ENCODE measurements at places on chromosomes 3 and 15. TPM values are rescaled to one million over a fixed set of nuclear protein-coding genes. Genes with fewer than 3 reads are reported as not detected.
A peak's percentile ranks its signal among the peaks of the same experiment; 100 is the strongest.

- no peak for DNase-seq
Measured at GRCh38 chr15:72411111-72411510, 13.0 kb downstream of the TMEM202 start.

- no peak for DNase-seq
Measured at GRCh38 chr3:43298292-43298691, 12.0 kb downstream of the SNRK start.

DNA sequence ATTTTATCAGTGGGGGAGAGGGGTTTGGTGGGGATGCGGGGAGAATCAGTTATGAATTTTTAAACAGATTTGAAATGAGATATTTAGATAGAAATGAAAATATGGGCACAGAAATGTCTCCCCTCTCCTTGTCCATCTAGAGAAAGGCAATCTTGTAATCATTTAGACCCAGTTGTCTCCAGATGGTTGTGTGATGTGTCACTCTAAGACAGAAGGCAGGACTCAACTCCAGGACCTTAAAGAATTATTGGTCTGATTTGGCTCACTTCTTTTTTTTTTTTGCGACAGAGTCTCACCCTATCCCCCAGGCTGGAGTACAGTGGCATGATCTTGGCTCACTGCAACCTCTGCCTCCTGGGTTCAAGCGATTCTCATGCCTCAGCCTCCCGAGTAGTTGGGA is 77.2 kb downstream of the EOMES start:
- no peak for DNase-seq

DNA sequence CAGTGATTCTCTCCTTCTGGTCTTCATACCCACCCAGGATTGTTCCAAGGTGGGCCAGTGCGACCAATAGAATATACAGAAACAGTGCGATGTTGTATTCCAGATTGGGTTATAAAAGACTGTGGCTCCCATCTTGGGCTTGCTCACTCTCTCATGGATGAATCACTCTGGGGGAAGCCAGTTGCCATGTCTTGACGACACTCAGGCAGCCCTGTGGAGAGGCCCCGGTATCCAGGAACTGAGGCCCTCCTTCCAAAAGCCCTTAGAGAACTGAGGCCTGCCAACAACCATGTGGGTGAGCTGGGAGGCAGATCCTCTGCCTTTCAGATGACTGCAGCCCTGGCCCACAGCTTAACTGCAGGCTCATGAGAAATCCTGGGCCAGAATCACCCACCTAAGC is 57.2 kb downstream of the SH3GL3 start:
- DNase-seq, result no peak

DNA sequence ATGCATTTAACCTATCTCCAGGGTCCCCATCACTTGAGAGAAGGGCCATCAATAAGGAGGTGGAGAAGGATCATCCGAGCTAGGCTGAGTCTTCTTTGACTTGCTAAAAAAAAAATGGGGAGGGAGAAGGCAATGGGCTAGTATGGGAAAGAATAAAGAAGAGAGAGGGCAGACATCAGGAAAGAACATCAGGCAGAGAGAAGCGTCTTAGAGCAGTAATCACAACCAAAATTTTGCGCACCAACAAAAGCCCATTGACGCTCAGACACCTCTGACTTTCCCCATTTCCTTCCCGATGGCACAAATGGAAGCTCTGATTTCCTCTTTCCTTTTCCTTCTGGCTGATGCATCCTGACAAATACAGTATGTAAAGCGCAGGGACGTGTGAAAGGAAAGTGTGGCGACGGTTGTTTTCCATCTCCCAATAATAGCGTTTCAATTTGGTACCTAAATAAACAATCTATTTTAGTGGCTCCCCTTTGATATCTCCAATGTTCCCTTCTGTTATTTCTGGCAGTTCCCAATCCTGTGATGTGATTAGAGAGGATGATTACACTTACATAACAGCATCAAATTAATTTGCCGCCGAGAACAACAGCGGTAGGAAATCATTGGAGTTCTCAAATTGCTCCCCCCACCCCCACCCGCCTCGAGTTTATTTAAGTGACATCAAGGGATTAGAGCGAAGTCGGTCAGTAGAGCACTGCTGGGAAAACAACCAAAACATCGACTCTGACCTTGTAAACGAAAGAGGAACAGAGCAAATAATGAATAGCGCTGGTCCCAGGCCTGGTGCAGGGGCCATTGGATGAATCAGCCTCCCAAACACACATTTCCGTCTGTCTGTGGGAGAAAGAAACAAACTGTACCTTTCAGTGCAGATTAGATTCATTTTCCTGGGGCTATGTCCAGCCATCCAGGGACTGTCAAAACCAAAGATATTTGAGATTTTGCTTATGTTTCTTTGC is 273.3 kb upstream of the ICE2 start:
- peak; percentile 52 for DNase-seq

DNA sequence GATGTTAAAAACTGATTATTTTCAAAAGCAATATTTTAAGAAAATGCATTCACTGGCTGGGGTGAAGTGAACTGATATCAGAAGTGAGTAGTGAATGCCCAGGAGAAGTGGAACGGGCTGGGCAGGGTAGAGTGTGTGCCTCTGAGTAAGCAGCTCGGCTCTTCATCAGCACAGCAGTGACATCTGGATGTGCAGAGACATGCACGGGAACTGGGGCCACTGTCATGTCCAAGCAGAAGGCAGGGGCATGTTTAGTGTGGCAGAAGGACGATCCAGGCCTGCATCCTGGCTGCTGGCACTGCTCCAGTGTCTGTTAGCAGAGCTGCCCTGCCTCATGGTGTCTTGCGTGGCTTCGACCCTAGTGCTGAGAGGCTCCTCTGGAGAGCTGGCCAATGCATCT is 305.6 kb upstream of the LRRFIP2 start:
- no peak for DNase-seq

DNA sequence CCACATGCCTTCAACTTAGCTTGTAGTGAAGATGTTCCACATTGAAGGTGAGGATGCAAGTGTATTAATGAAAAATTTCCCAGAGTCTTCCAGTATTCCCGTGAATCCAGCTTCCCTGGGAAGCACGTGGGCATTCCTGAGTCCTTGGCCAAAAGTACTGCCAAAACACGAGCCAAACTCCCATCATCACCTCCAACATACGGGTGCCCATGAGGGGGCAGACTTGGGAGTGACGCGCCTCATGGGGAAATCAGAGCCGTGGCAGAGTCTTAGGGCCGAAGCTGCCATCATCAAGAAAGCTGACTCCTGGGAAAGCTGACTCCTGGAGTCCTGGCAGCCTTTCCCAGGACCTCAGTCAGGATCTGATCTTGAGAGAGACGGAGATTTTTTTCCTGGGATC is 20.1 kb upstream of the TM2D3 start:
- DNase-seq, result no peak

DNA sequence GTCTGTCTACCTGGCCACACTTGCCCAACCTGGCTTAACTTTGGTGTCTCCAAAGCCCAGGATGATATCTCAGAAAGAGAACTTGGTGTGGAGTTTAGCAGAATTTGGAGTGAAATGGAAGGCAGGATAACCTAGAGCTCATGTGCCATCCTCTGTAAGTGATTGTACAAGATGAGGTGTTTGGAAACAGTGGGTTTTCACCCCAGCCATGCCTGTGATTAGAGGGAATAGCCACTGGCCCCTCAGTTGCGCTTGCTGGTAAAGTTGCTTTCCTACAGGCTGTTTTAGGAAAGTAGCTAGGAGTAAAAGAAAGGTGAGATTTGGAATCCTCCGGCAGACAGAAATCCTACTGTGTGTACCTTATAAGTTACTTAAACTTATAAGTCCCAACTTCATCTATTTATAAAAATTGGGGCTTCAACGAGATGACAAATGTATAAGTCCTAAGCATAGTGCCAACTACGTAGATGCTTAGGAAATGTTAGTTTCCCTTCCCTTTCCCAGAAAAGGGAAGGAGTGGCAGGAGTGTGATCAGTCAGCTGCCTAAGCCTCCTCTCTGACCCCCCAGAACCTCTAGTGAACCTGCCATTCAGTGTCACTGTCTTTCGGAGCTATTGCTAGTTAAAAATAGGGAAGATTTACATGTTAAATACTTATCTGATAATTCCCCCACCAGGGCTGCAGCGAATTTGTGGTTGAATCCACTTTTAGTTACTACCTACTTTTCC is 13.4 kb upstream of the BMF start:
- no peak for DNase-seq

DNA sequence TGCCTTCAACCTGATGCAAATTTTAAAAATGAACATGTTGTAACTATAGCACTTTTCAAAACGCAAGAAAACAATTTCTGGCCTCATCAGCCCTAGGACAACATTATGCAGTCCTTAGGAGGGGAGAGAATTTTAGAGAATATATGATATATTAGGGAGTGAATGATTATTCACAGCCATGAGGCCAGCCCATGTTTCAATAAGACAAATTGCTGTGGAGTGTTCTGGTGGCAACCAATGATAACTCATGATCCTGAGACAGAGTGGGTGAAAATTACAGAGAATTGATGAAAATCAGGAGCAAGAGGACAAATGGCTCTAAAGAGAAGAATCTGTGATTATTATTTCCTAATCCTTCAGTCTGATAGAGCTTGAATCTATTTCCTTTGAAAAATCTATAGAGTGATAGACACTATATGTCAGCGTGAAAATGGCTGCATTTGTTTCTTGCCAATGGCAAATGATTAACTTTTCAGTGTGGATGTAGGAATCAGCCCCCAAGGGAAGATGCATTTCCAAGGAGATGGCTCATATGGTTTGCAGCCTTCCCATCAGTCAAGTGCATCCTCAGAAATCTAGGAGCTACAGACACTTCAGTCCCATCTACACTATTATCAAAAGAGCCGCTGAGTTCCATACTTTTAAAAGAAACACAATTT is 761.0 kb upstream of the ARRDC4 start:
- no peak for DNase-seq

GRCh38 chr15:45863881-45864580 is 229.2 kb downstream of the SQOR start:
- DNase-seq, result no peak

- no peak for DNase-seq
Measured at GRCh38 chr15:65833501-65834205, 35.6 kb upstream of the RAB11A start.

DNA sequence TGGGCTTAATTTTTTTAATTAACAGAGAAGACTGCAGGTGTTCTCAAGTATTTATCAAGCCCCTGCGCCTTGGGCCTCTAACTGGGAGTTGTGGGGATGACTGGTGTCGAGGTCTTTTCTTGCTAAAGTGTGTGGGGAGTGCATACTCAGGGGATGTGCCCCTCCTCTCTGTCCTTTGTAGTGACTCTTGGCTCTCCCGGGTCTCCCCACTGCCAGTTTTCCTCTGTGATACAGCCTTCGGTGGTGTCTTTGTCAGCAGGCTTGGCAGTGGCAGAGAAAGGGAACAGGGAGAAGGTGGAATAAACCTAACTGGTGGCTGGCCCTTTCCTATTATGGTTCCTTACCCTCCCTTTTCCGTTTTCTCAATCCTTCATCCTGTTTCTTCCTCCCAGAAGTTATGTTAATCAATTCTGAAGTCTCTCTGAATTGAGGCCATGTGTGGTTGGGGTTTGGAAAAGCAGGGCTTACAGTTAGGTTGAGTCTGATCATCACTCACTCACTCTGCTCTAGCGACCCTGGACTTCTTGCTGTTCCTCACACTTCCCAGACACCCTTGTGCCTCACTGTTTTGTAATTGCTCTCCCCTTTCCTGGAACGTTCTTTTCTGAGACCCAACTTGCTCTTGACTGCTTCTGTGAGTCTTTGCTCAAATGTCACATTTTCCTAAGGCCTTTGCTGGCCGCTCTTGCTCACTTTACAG is 158.1 kb downstream of the PTPRG start:
- no peak for DNase-seq

Gene FOXB1
- not detected for total RNA-seq

Gene COL6A5
- 0.05 TPM for total RNA-seq

Gene STARD5
- total RNA-seq, result 1.4 TPM

Gene ACSBG1
- under 0.01 TPM for total RNA-seq

Gene TNFAIP8L3
- total RNA-seq, result 19.1 TPM

Gene PLA2G4D
- not detected for total RNA-seq

Gene SPRED1
- 22.2 TPM for total RNA-seq

Gene BUB1B
- total RNA-seq, result 15.2 TPM

Gene NDN
- total RNA-seq, result 63.3 TPM

Gene ACKR4
- total RNA-seq, result 0.64 TPM

Gene KIF9
- 13.9 TPM for total RNA-seq

Gene AZI2
- total RNA-seq, result 29.4 TPM

Gene ARL8B
- 45.9 TPM for total RNA-seq

Gene ARPP21
- not detected for total RNA-seq

Data from glomerular endothelial cell (primary cell).